Heart left ventricle (tissue), 16 donors: ENCODE measurements at places on chromosomes 13 and 19. TPM values are rescaled to one million over a fixed set of nuclear protein-coding genes. Genes with fewer than 3 reads are reported as not detected.

The GRIN2D gene
- 0.19 TPM for total RNA-seq

The CEBPG gene
- total RNA-seq = 15.7 TPM

- no peak for DNase-seq
Measured at GRCh38 chr13:20157151-20157796, 3.6 kb downstream of the GJA3 start.

The PPP1R13L gene
- 152 TPM for total RNA-seq

DNA sequence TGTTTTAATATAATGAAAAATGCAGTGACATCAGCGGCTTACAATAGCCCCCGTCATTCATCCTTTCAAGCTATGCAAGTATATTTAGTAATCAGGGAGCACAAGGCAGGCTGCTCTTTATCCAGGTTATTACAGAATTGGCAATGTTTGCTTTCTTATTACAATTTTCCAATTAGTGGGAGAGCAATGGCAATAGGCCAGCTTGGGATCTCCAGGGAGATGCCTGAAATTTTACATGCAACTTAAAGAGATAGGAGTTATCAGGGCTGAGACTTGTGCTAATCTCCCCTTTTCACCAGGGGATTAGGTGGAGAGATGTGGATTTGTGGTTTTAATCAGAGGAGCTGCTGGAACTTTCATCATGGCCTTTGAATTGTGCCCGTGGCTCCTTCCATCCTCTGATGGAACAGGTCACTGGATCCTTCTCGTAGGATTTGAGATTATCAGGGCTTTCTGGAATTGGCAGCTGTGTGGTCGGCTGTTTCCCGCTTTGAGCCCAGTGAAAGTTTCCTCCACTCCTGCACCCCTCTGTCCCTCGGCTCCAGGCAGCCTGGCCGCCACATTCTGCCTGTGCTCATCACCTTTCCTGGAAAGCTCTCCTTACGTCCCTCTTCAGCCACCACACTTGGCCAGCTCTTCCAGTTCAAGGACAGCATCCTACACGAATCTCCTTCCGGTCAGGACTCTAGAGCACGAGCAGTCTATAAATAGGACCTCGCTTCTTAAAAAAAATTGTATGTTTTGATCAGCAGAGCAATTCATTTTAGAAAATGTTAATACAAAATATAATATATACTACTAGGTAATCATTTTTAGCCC is 47.0 kb downstream of the CBY2 start:
- DNase-seq = no peak
